Stimulated activated CD4-positive, alpha-beta T cell treated with anti-CD3 and anti-CD28 coated beads, Interleukin-4, amount 100 ng/mL, for 4 hours (primary cell): ENCODE measurements at places on chromosomes 6 and 20.

DNA sequence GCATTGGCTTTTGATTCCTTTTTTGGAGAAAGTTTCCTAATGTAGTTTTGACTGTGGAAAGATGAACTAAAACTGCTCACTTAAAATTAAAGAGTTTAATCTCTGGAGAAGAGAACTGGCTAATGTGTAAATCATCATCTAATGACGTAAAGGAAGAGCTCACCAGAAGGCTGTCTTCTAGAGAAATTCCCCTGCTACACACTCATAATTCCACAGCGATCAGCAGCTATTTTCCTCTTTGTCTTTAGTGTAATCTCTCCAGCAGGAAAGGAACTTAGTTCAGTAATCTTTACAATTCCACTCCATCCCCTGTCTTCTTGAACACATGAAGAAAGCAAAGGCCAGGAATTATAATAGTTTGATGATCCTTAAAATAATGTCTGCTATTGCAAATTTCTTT is 15.8 kb downstream of the SPTLC3 start:
- DNase-seq = no peak

GRCh38 chr6:62324834-62325233 is 38.8 kb upstream of the KHDRBS2 start:
- no peak for DNase-seq

DNA sequence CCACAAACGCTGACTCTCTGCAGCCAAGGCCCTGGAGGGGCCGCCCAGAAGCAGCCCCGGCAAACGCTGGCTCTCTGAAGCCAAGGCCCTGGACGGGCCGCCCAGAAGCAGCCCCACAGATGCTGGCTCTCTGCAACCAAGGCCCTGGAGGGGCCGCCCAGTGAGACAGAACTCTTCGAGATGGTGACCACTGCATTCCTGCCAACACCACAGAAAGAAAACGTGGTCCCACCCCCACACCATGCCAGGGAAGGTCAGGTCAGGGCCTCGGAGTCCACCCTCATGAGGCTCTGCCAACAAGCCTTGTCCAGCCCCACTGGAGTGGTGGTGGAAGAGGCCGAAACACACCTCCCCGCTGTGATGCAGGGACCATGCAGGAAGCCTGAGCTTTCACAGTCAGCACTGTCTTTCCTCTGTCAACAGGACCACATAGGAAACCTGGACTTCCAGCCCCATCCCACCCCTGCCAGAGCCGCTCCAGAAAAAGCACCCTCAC is 97.5 kb downstream of the DLL1 start:
- DNase-seq = no peak

DNA sequence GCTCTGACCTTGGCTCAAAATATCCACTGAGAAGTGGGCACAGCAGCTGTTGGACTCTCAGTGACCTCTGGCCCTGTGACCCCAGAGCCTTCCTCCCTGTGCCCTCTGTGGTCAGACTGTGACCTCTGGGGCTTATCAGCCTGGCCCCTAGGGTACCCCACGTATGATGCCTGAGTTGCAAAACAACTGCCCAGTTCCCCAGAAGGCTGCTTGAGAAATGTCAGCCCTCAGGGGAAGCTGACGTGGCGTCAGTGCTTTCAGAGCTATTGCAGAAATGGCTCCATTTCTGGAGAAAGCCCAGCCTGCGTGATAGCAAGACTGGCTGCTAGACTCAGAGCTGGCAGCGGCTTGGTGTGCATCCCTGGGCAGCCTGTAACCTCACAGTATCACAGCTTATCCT is 31.5 kb upstream of the TGM2 start:
- no peak for DNase-seq

GRCh38 chr6:130293800-130294199 is 71.0 kb upstream of the SAMD3 start:
- DNase-seq = no peak

DNA sequence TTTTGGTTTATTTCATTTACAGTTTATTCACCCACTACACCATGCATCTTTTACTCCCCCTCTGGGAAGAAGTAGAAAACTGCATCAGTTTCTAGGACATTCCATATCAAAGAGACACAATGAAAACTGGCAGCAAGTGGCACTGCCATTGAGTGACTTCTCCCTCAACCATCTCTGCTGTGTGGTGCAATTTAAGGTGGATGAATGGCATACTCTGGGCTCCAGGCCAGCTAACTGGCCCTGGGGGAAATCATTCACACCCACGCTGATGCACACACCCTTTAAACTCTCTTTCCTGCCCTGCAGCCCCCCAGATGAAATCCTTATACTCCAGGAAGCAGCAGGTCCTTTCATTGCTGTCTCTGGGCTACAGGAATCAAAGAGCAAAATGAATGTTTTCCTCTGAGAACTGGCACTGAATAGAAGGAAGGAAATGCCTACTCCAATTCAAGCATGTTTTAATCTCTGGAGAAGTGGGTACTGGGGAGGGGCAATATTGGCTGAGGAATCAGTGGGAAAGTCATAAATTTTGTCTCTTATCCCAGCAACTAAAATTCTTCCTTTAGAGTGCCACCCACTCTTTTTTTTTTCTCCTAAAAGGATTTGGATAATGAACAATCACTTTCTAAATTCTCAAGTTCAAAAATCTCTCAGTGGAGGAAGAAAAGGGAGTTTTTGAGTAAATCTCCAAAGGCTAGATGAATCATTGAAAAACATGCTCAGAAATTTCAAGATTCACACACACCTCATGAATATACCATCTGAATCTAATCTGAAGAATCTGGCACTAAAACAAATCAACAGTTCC is 16.9 kb upstream of the RFPL4B start:
- DNase-seq = no peak

- DNase-seq = no peak
These were observed 59.7 kb downstream of the EYA4 start for GRCh38 chr6:133300896-133301295.

- DNase-seq = no peak
These were observed 13.8 kb downstream of the ADRM1 start for GRCh38 chr20:62316331-62317166.

- DNase-seq = no peak
These were observed 311.5 kb downstream of the PLCB1 start for GRCh38 chr20:8443464-8444072.

GRCh38 chr20:19205981-19206396 is 6.5 kb upstream of the SLC24A3 start:
- DNase-seq = peak; percentile 18

DNA sequence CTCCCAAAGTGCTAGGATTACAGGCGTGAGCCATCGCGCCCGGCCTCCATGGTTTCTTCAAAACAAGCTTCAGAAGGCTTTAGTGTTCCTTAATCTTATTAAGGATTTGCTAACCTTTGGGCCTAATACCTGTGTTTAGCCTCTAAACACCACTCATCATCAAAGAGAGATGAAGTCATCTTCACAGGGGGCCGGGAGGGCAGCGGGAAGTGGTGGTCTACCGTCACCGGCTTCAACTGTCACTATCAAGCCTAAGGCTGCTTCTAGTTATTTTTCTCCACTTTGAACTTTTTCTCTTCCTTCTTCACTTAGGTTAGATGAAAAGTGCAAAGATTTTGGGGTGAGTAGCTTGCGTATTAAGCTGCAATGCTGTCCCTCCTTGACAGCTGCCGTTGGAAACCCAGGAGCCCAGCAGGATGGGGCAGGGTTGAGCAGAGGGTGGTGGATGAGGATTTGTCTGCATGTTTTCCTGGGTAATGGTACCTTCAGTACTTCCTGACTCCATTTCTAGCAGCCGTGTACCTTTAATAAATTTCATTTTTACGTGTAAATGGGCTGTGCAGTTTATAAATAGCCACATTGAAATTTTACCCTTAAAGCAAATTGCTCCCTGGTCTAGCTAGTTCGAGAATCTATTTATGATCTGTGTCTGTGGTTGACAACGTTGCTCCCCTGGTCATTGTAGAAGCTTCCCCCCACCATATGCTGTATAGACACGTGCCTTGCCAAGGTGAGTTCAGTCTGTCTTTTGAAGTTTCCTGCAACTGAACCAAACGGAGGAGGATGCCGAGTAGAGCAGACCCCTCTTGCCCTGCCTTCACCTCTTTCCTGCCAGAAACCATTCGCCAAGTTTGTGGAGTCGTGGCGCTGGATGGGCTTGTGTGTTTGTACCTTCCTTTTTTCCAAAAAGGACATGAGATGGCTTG is 64.8 kb downstream of the SYNJ2 start:
- no peak for DNase-seq

DNA sequence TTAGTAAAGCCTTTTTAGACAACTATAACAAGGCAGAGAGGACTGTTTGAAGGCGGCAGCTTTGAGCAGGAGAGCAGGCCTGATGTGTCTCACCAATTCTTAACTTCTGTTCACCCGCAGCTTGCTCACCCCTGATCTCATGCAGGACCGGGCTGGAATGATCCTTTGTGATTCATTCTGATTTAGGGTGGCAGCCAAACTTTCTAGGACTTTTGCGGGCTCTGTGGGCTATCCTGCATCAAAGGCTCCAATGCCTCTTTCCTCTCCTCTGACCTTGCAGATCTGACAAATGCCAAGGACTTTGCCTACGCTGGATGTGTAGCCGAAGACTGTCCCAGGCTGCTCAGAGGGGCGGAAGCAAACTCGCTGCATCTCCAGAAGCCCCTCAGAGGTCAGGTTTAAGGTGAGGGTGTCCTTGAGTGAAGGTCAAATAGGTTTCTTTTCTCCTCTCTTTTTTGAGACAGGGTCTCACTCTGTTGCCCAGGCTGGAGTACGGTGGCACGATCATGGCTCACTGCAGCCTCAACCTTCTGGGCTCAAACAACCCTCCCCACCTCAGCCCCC is 72.3 kb downstream of the VEGFA start:
- DNase-seq = no peak
